Sigmoid colon (tissue), 7 donors: ENCODE measurements at places on chromosomes 2 and 18. TPM values are rescaled to one million over a fixed set of nuclear protein-coding genes. Genes with fewer than 3 reads are reported as not detected.
A peak's percentile ranks its signal among the peaks of the same experiment; 100 is the strongest.

DNA sequence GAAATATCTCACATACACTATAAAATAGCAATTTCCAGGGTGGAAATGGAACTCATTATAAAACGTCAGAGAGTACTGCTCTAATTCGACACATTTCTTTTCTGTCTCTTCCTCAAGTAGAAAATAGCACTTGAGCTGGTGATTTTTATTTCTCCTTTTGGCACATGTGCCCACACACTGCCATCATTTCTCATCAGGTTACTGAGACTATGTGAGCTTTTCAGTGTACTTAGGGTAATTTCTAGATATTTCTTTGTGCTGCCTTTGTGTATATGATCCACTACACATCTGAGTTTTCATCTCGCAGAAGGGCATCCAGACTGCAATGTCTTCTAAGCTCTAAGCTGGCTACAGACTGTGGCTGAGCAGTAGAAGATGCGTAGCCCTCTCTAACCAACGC, 62.1 kb upstream of the PGAP1 start:
- H3K36me3 ChIP-seq = no peaks in the 10 kb centered on the region
- H3K27ac ChIP-seq = no peak overlapping the region
- DNase-seq = no peak
- no peak overlapping the region for H3K4me3 ChIP-seq

GRCh38 chr18:78630981-78631510, 348.6 kb upstream of the SALL3 start:
- H3K27me3 ChIP-seq = no peaks in the 10 kb centered on the region
- DNase-seq = no peak
- no peaks in the 10 kb centered on the region for H3K4me1 ChIP-seq

GRCh38 chr2:15756882-15757819, 165.5 kb downstream of the DDX1 start:
- no peaks in the 10 kb centered on the region for H3K36me3 ChIP-seq
- H3K4me1 ChIP-seq = no peaks in the 10 kb centered on the region
- no peak overlapping the region for H3K4me3 ChIP-seq
- no peak for DNase-seq
- no peaks in the 10 kb centered on the region for H3K27me3 ChIP-seq

DLGAP1 gene
- total RNA-seq = 1.5 TPM

DNA sequence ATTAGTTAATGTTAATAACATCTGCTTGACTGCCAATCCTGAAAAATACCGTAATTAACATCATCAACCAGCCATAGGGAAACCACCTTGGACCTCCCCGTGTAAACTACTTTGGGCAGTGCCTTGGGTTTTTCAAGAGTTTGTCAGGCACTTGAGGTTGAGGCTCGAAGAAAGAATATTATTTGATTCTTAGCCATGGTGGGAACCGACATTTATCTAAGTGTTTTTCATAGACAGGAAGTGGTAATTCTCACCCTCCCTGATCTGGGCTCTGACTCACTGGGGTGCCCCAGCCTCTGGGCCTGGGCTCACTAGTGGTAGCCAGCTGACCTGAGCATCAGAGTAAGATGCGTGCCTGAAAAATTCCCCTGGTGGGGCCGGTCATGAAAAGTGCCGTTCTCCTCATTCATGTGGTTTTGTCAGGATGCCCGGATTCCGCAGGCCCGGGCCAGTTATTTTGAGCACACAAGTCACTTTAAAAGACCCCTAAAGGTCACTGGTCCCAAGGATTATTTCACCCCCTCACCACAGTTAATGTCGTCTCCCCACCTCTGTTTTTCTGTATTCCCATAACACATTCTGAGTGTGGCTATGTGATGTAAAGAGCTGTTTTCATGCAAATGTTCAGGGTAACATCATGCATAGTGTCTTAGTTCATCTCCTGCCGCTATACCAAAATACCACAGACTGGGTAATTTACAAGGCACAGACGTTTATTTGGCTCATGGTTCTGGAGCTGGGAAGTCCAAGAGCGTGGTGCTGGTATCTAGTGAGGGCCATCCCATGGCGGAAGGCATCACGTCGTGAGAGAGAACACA, 21.6 kb upstream of the SPATA3 start:
- DNase-seq = no peak
- H3K4me1 ChIP-seq = no peaks in the 10 kb centered on the region
- H3K4me3 ChIP-seq = no peak overlapping the region
- no peak overlapping the region for H3K27ac ChIP-seq

- H3K27ac ChIP-seq = no peak overlapping the region
- no peaks in the 10 kb centered on the region for H3K27me3 ChIP-seq
- H3K36me3 ChIP-seq = no peaks in the 10 kb centered on the region
- no peak overlapping the region for H3K4me3 ChIP-seq
- no peaks in the 10 kb centered on the region for H3K4me1 ChIP-seq
Measured at GRCh38 chr18:78074400-78075020, 824.9 kb downstream of the GALR1 start.

AQP4 gene
- 0.83 TPM for total RNA-seq

- peaks cover 6% of the 10 kb centered on the region for H3K4me1 ChIP-seq
- DNase-seq = no peak
- no peak overlapping the region for H3K4me3 ChIP-seq
- no peaks in the 10 kb centered on the region for H3K27me3 ChIP-seq
Measured at GRCh38 chr2:207473049-207473930, 56.5 kb upstream of the CREB1 start.

- no peak overlapping the region for H3K4me3 ChIP-seq
- H3K27me3 ChIP-seq = no peaks in the 10 kb centered on the region
- no peak for DNase-seq
- no peak overlapping the region for H3K27ac ChIP-seq
Measured at GRCh38 chr18:10418836-10419235, 35.6 kb upstream of the APCDD1 start.

DNA sequence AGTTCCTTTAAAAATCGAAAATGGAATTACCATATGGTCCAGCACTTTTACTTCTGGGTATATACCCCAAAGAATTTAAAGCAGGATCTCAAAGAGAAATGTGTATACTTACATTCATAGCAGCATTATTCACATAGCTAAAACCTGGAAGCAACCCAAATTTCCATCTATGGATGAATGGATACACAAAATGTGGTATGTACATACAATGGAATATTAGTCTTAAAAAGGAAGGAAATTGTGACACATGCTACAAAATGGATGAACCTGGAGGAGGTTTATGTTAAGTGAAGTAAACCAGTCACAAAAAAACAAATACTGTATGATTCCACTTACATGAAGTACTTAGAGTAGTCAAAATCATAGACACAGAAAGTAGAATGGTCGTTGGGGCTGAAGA, 147.9 kb upstream of the LTBP1 start:
- H3K36me3 ChIP-seq = no peaks in the 10 kb centered on the region
- no peak overlapping the region for H3K4me3 ChIP-seq
- H3K4me1 ChIP-seq = no peaks in the 10 kb centered on the region
- H3K27me3 ChIP-seq = no peaks in the 10 kb centered on the region
- no peak overlapping the region for H3K27ac ChIP-seq
- no peak for DNase-seq

IL1F10 gene
- not detected for total RNA-seq

EML6 gene
- total RNA-seq = 1.1 TPM

GRCh38 chr2:207813221-207813916, 43.7 kb upstream of the FZD5 start:
- H3K27ac ChIP-seq = no peak overlapping the region
- no peak for DNase-seq
- H3K4me1 ChIP-seq = no peaks in the 10 kb centered on the region

DNA sequence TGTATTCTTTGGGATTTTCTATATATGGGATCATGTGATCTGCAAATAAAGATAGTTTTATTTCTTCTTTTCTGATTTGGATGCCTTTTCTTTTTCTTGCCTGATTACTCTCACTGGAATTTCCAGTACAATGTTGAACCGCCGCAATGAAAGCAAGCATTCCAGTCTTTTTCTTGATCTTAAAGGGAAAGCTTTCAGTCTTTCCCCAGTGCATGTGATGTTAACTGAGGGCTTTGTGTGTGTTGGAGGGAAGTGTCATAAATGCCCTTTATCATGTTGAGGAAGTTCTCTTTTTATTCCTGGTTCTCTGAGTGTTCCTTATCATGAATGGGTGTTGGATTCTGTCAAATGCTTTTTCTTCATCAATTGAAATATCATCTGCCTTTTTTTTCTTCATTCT, 16.9 kb upstream of the CYBRD1 start:
- H3K4me1 ChIP-seq = no peaks in the 10 kb centered on the region
- no peak overlapping the region for H3K27ac ChIP-seq
- H3K4me3 ChIP-seq = no peak overlapping the region
- no peaks in the 10 kb centered on the region for H3K27me3 ChIP-seq

DNA sequence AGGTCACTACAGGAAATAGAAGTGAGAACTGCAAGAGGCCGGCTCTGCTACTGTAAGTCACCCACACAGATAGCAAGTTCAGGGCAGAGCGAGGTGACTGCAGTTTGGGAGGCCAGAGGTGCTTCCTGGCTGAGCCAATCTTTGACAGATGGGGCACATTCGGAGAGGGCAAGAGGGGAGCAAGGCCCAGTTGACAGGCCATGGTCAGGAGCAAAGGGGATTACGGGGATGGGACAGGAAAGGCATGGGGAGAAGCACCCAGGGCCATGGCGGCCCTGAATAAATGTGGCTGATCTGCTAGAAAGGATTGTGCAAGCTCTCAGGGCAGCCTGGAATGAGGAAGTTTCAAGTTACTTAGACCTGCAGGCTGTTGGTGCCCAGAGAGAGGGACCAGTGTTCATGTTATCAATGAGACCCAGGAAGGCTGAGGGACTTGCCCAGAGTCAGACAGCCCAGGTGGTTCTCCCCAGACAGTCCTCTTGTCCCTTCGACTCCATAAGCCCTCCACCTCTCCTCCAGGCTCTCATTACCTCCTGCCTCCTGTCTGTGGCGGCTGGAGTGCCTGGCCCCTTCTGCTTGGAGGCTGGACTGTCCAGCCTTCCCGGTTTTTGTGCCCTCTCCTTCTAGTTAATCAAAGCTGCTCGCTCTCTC, 123.3 kb downstream of the CTIF start:
- peaks cover 8% of the 10 kb centered on the region for H3K36me3 ChIP-seq
- DNase-seq = peak; percentile 45
- no peaks in the 10 kb centered on the region for H3K4me1 ChIP-seq
- H3K27me3 ChIP-seq = no peaks in the 10 kb centered on the region
- no peak overlapping the region for H3K4me3 ChIP-seq

PLCL1 gene
- 13.6 TPM for total RNA-seq

GRCh38 chr2:73987109-73987947, 2.6 kb downstream of the TET3 start:
- no peaks in the 10 kb centered on the region for H3K36me3 ChIP-seq
- H3K4me1 ChIP-seq = peaks cover 33% of the 10 kb centered on the region
- H3K27me3 ChIP-seq = no peaks in the 10 kb centered on the region
- H3K4me3 ChIP-seq = no peak overlapping the region
- no peak overlapping the region for H3K27ac ChIP-seq

GRCh38 chr18:7452331-7452730, 114.8 kb upstream of the PTPRM start:
- H3K4me1 ChIP-seq = no peaks in the 10 kb centered on the region
- no peak for DNase-seq

SLC14A1 gene
- 14.4 TPM for total RNA-seq
